ENCODE measurements at places on chromosomes 16 and 17. TPM values are rescaled to one million over a fixed set of nuclear protein-coding genes. Genes with fewer than 3 reads are reported as not detected.

DNA sequence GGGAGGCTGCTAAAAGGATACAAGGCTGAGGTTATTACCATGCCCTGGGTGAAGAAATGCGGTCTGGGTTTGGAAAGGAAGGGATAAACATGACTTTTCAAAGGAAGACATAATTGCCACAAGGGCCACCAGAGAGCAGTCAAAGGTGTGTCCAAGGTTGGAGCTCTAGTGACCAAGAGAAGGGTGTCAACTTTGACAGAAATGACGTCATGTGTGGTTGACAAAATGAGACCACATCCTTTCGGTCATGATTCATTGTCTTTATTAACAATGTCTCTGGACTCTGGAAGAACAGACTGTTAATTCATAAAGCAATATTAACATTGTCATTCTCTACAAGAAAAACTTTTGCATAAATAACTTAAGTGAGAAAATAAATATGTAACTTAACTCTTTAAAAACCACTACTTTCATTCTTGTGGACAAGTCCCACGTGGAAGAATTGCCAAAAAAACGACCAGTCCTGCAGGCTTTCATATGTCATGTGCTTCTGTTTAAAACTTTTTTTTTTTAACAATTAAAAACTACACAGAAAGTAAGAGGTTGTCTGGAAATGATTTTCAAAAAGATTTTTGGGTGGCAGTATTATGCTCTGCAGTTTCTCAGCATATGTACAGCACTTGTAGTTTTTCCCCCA lies 5.0 kb downstream of the SOST start:
- DNase-seq = no peak

DNA sequence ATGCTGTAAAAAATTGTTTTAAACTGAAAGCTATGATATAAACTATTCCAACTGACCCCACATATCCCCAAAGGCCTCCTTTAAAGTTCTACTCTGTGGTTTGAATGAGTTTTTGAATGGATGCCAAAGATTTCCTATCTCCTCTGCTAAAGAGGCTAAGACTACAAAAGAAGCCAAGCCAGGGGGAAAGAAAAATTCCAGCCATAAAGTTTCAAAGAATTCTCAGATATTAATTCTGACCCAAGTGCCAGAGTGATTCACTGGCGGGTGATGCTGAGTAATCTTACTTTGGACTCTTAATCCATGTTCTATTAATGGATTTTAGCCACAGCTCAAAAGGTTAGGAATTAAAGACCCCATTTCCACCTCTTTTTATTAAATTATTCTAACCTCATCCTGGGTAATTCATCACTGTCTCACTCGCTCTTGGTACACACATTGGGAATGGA lies 60.7 kb downstream of the HS3ST3A1 start:
- no peak for DNase-seq

GRCh38 chr17:7582396-7583252 lies 1.0 kb upstream of the MPDU1 start:
- peak; percentile 80 for DNase-seq

GRCh38 chr17:74972973-74973328 lies 392 bp upstream of the HID1 start:
- no peak for DNase-seq

Gene ENPP7
- not detected for total RNA-seq

Gene TBC1D28
- not detected for total RNA-seq

DNA sequence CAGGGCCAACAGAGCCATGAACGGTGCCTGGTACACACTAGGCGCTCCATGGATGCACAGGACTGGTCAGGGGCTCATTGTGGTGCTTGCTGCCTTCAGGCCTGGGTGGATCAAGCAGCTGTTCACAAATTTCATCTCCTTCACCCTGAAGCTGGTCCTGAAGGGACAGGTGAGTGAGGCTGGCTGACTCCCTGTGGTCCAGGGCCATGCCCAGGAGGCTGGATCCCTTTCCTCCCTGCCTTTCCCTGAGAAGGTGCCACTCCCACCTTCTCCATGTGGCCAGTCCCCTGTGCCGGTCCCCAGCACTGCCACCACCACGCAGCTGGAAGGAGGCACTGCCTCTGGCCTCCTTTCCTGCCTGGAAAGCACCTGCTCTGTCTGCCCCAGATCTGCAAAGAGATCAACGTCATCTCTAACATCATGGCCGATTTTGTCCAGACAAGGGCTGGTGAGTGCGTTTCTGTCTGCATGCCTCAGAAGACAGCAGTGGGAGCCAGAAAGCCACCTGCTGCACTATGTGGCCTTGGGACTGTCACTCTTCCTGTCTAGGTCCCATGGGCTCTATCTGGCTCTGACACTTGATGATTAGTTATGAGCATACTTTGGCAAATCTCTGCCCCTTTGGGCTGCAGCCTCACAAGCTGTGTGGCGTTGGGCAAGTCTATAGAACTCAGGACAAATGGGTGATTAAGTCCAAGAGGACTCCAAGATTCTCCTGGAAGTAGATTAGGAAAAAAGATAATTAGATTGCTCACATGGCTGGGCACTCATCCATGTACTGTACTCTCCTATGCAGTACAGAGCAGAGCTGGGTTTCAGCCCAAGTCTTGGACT lies 9.4 kb downstream of the CETP start:
- DNase-seq = no peak

Gene SLC22A31
- not detected for total RNA-seq

DNA sequence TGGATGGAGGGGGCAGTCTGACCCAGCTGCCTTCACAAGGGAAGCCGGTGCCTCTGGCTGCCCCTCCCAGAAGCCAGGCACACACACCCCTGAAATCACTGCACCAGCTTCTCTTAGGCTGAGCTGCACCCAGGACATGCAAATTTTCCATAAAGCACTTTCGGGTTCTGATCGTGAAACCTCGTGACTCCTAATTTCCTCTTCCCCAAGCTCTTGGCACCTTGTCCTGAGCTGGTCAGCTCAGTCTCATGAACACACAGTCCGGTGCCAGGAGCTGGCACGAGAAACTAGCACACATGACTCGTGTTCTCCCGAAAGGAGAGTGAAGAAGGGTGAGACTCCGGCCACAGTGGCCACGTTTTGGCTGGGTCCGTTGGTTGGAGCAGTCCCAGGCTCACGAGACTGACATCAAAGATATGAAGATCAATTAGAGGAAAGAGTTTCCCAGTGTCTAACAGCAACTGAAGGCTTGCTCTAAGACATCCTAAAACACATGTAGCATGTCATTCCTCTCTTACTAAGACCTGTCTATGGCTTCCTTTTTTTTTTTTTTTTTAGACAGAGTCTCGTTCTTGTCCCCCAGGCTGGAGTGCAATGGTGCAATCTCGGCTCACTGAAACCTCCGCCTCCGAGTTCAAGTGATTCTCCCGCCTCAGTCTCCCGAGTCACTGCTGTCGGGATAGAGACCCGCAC lies 9.2 kb upstream of the ABR start:
- DNase-seq = peak; percentile 95

DNA sequence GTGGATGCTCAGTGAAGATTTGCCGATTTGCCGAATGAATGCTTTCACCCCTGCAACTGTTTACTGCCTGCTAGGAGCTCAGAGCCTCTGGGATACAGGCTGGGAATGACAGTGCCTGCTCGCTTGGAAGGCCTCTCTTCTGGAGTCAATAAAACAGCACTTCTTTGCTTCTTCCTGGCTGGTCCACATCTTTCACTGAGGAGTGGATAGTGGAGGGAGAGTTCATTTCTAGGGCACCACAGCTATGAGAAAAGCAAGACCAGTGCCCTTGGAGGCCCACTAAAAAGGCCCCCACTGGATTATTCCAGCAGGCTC lies 3.1 kb upstream of the USP7 start:
- no peak for DNase-seq

- no peak for DNase-seq
These were observed 182.9 kb upstream of the SOX9 start for GRCh38 chr17:71937914-71938313.

DNA sequence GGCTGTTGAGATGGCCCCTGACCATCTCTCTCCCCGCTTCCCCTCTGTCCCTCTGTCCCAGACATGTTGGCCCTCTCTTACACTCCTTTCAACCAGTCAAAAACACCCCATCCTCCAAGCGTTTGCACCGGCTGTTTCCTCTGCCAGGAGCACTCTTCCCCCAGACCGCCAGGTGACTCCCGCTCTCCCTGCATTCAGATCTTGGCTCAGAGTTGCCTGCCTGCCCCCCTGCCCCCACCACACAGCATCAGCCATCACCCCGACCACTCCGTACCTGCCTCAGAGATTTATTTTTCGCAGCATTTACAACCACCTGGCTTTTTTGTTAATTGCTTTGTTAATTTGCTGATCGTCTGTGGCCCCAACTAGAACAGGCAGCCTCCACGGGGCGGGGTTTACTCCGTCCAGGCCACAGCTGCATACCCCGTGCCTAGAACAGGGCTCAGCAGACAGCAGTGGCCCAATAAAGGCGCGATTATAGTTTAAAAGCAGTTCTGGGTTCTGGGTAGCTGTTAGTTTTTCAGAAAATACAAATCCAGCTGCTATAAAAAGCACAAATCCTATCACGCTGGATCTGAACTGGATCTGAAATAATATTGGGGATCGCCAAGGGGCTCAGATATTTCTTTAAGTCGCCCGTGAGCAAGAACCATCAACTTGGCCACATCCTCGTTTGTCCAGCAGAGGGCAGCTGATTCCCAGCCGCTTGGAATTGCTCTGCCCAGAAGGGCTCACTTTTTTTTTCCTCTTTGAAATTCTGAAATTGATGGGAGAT lies 173.6 kb downstream of the IRF8 start:
- DNase-seq = peak; percentile 86

Data from aorta (tissue), 5 donors.